Activated CD4-positive, alpha-beta T cell treated with anti-CD3 and anti-CD28 coated beads, Interleukin-2, Interleukin-6, amounts not matched to agents 100 ng/mL and 50 ng/mL, durations not matched to agents 16 hours and 8 hours (primary cell): ENCODE measurements at places on chromosomes 5 and 9.

DNA sequence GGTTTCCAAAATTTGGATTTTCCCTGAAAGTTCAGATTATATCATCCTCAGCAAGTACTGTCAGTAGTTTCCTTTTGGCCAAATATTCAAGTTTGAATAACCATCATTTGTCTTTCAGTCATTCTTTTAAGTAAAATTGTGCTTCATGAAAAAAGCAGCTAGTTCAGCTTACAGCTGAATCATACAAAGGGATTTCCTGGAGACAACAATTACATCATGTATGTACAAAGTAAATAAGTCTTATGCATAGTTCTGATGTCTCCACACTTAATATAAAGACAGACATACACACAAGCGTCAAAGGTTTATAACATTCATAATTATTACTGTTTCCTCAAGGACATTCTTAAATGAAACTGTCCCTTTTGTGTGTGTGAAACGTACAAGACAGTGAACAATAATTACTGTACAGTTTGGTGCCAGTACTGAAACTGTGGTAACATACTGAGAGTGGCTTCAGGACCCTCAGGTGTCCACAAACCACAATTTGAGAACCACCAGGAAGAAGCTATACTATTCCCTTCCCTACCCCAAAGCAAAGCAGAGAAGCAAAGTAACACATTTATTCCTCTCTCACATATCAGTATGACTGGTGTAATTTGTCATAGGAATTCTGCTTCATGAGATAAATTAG, 746.6 kb downstream of the TAF11L14 start:
- DNase-seq: no peak

- DNase-seq: no peak
These were observed 52.5 kb upstream of the GGTA1 start for GRCh38 chr9:121551985-121552753.

GRCh38 chr9:86098824-86099700, at the start of gene GOLM1:
TSS of gene GOLM1 (minus strand) at chr9:86099558. CDS start at chr9:86079320, 20,238 bp downstream.
- peak; percentile 38 for DNase-seq

GRCh38 chr5:42994246-42994554, 45.9 kb downstream of the ANXA2R start:
- no peak for DNase-seq

- DNase-seq: no peak
These were observed 48.6 kb downstream of the ANXA2R start for GRCh38 chr5:42991404-42992087.

DNA sequence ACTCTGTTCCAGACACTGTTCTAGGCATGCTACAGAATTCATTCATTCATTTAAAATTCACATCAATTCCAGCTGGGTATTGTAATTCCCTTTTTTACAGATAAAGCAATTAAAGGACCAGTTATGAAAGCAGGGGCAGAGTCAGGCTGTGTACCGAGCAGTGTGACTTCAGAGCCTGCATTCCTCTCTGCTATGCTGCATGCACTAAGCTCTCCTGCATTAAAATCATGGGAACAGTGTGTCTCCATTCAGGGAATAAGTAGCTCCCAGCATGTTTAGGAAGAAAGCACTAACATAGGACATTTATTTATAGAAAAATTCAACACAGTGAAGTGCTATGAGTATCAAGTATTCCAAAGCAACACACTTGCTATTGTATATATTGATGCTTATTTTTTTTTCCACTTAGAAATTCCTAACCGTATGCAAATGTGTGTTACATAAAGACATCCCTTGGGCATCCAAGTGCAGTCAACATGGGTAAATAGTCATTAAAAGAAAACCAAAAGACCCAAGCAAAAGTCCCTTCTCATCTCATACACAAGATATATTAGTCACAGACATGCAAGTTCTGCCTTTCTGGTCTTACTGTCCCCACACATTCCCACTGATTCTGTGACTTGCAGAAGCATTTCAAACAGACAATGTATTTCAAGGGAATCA, 173.7 kb downstream of the GABRB2 start:
- no peak for DNase-seq

- DNase-seq: no peak
These were observed 203.9 kb upstream of the RASEF start for GRCh38 chr9:83266666-83267496.
